Dorsolateral prefrontal cortex (tissue), 122 donors: ENCODE measurements at places on chromosomes 3 and 15. TPM values are rescaled to one million over a fixed set of nuclear protein-coding genes. Genes with fewer than 3 reads are reported as not detected.

DNA sequence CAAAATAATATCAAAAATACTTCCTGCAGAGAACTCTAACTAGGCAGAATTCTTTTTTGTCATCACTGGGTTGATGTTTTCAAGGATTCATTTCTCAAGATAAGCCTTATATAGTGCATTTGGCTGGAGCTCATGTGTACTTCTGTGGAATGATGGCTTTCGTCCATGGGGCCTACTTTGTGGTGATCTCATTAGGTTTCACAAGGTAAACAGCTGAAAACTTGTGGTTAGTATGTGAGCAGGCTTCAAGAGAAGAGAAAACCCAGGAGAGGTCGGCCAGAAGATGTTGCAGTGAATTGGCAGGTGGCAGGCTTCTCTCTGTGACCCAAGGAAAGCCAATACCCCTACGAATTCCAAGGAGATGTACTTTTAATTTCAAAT is 121.4 kb upstream of the PHLDB2 start:
- DNase-seq, result no peak

GRCh38 chr3:32056559-32057290 is 49.7 kb upstream of the GPD1L start:
- no peak for DNase-seq

DNA sequence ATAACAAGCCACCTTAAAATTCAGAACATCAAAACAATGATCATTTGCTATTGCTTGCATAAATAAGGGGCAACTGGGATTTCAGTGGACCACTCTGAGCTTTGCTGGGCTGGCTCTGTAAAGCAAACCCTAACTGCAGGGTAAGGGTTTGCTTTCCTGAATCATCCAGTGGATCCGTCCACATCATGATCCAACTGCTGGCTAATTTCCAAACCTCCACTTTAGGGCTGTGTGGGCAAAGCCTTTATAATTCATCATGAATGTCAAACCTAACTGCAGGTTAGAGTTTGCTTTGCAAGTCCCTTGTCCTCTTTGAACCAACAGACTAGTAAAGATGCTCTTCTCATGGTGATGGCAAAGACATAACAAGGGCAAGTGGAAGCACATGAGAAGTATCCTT is 76.1 kb downstream of the SYNPR start:
- no peak for DNase-seq

DNA sequence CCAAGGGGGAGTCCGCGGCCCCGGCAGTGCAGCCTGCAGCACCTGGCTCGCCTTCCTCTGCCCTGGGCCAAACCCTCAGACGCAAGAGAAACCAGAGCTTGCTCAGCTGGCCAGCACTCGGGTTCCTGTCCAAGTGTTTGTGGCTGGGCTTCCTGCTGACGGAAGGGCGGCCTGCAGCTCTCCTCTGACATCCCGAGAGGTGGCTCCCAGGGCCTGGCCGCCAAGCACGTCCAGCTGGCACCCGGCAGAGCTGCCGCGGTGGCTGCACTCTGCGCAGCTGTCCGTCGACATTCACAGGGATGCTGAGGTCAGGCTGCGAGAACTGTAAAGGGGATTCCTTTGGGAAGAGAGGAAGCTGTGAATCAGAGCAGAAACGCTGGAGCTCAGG is 85.6 kb downstream of the CPN2 start:
- DNase-seq, result no peak

Gene FAM107A
- total RNA-seq, result 1,883 TPM

Gene BFSP2
- total RNA-seq, result not detected

Gene MAP6D1
- 62.4 TPM for total RNA-seq

Gene TBC1D23
- total RNA-seq, result 52.0 TPM

GRCh38 chr3:53023072-53023823 is 22.6 kb downstream of the SFMBT1 start:
- DNase-seq, result no peak

GRCh38 chr15:62164014-62164395 is 1.1 kb downstream of the C2CD4B start:
- DNase-seq, result no peak

GRCh38 chr3:14434498-14435151 is 32.2 kb downstream of the SLC6A6 start:
- no peak for DNase-seq

- DNase-seq, result no peak
Measured at GRCh38 chr15:92102395-92102755, 248.9 kb downstream of the SLCO3A1 start.
